Left cardiac atrium (tissue), 4 donors: ENCODE measurements at places on chromosomes 16 and 17. TPM values are rescaled to one million over a fixed set of nuclear protein-coding genes. Genes with fewer than 3 reads are reported as not detected.

GRCh38 chr16:81008505-81008789 lies 1.4 kb downstream of the CENPN start:
- no peak for DNase-seq

DNA sequence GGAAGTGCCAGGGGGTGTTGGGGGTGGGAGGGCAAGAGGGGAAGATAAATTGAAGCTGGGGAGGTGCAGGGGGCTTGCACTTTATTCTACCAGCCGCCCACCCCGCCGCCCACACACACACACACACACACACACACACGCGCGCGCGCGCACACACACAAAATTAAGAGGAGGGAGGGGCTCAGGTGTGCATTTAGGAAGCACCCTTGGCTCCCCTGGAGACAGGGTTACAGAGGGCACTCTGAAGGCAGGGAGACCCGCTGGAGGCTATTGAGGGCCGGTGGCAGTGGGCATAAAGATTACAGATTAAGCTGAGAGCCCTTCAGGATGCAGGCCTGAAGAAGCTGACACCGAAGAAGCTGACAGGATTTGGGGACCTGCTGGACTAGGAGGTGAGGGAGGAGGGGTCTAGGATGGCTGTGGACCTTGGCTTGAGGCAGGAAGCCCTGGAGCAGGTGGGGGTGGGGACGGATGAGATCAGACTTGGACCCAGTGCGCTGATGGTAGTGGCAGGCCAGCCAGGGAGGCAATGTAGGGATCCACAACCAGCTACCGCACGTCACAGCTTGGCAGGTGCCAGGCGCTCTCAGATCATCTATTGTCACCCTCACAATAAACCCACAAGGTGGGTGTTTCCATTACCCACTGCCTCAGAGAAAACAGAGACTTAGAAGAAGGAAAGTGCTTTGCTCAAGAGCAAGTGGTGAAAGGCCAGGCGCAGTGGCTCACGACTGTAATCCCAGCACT lies 772 bp upstream of the SAMD14 start:
- no peak for DNase-seq

DNA sequence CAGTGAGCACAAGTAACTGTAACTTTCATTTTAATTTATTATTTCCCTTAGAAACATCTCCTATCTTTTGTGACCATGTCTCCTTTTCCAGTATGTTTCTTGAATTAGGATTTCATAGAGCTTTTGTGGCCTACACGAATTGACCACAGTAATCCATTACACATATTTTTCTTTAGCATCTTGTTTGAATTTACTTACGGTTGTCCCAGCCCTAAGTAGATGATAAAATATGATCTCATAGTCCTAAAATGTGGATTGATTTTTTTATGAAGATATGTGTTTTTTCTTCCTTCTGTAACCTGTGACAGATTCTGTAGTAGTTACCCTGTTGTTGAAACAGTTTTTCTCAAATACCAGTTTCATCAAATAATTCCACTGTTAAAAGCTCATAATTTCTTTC lies 61.5 kb downstream of the NF1 start:
- DNase-seq = no peak

GRCh38 chr17:76757256-76757655 lies 19.3 kb downstream of the MFSD11 start:
- no peak for DNase-seq

- peak; percentile 76 for DNase-seq
Observed at GRCh38 chr17:50266384-50267073, 7.7 kb upstream of the TMEM92 start.

GRCh38 chr17:43953746-43954145 lies at the start of gene PYY:
Gene PYY, minus strand, starts transcription at chr17:43953940. Its CDS starts 457 bp downstream, at chr17:43953483.
- DNase-seq = no peak

- DNase-seq = no peak
Observed at GRCh38 chr17:59451706-59452105, 113.7 kb upstream of the DHX40 start.

DNA sequence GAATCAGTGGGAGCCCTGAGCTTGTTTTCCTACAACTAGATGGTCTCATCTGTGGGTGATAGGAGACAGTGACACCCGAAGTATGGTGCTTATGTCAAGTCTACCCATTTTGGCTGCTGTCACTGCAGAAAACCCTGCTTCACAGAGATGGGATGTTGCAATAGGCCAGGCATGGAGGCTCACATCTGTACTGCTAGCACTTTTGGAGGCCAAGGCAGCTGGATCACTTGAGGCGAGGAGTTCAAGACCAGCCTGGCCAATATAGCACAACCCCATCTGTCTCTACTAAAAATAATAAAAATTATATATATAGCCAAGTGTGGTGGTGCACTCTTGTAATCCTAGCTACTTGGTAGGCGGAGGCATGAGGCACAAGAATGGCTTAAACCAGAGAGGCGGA lies 2.3 kb upstream of the HERPUD1 start:
- DNase-seq = no peak

GRCh38 chr17:73297934-73298861 lies 13.6 kb downstream of the CDC42EP4 start:
- no peak for DNase-seq

GRCh38 chr17:59876107-59876506 lies 16.6 kb downstream of the TUBD1 start:
- DNase-seq = no peak

- DNase-seq = no peak
Observed at GRCh38 chr16:17205279-17206211, 265.2 kb downstream of the XYLT1 start.

DNA sequence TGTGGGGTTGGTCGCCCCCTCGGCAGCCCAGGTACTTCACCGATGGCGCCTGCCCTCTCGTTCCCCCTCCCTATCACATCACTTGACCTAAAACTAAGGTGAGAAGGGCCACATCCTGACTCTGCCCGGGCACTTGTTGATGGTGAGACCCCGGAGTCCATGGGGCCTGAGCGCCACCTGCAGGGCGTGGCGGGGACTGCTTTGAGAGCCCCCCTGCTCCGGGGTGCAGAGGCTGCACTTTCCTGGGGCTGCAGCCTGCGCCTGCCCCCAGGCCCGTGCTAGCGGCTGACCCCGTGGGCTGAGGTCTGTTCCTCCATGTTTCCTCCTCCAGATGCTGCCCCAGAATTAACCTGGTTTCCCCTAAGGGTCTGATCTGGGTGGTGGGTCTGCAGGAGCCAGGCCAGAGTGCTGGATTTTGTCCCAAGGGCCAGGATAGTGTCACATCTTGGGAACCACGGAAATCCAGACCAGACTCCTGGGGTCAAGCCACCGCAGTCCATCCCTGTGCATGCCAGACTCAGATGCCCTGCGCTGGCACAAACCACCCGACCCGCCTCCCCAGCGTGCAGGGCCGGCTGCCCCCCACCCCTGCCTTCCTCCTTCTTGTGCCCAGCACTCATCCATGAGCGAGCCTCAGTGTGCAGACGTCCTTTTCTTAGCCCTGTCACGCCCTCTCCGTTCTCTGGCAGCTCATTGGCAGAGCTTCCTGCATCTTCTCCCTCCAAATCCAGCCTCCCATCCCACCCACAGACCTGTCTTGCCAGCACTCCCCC lies 2.7 kb downstream of the NDUFAF8 start:
- no peak for DNase-seq

DNA sequence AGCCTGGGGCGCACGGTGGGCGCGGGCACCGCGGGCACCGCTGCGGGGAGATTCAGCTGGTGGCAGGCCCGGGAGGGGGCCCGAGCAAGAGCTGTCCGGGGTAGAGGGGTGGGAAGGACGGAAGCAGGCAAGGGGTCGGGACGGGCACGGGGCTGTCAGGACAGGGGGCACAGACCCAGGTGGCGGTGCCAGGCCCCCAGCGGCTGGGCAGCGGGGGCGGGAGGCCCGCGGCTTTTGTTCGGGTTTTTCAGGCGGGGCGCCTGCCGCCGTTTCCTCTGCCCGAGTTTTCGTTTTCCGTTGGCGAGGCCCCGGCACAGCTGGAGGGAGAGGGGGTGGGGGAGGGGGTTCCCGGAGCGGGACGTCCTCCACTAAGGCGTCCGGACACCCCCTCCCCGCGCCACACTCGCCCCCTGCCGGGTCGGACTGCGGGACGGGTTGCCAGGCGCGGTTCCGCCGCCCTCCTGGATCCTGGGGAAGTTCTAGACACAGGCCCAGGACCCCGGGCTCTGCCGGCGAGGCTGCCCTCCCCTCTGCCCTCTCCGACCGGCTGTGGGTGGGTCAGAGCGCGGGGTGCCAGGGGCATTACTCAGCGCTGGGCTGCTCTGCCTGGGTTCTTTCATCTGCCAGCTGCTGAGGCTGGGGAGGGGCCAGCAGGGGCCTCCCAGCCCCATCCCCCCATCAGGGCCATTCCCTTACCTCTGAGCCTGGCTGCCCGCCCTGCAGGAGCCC lies 543 bp downstream of the ARHGAP23 start:
- DNase-seq = peak; percentile 73

DNA sequence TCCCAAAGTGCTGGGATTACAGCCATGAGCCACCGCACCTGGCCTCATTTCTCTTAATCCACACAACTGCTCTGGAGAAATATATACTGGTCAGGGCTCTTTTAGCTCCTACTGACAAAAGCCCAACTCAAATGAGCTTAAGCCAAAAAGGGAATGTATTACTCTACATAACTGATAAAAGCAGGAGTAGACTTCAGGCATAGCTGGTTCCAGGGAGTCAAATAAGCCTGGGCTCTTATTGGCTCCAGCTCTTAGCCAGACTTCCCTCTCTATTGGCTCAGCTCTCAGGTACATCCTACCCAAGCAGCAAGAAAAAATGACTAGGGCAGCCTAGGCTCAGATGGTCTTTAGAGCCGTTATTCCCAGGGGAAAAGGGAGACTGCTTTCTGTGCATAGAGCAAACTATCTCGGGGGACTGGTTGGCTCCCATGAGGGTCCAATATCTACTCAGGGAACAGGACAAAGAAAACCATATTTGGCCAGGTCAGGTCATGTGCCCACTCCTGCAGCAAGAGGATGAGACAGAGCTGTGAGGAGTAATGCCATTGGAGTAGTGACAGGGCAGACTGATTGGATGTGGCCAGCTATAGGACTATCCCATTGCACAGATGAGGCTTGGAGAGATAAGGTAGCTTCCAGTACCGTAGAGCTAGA lies 21.2 kb downstream of the TBX2 start:
- DNase-seq = no peak

- DNase-seq = no peak
Observed at GRCh38 chr17:79485419-79485985, 125.3 kb downstream of the RBFOX3 start.

DNA sequence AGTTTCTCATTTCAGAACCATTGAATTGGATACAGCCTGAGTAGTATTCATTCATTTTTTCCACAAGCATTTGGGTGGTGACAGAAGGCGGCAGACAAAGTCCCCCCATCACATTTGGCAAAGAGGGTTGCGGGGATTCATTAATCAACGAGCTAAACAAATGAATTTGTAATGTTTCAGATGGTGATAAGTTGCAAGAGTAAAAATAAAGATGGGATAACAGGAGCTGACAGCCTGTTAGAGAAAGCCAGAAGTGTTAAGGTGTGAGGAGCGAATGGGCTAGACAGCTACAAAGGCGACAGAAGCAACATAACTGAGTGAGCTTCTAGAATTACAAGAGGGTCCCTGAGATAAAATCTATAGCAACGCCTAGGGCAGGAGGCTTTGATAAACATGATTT lies 342.8 kb upstream of the HSBP1 start:
- DNase-seq = no peak

The NTN1 gene
- total RNA-seq = 167 TPM

The VPS4A gene
- total RNA-seq = 30.0 TPM

The RHBDL3 gene
- total RNA-seq = 15.0 TPM

The HSD3B7 gene
- total RNA-seq = 10.0 TPM

The SEZ6L2 gene
- total RNA-seq = 1.8 TPM

The GRIN2C gene
- 25.2 TPM for total RNA-seq
